ENCODE measurements at places on chromosomes 5 and 9.

- DNase-seq = no peak
Observed at GRCh38 chr5:1544294-1544961, 20.7 kb upstream of the LPCAT1 start.

GRCh38 chr5:21398511-21398910 lies 1410.5 kb upstream of the CDH18 start:
- DNase-seq = no peak

GRCh38 chr5:175696139-175696854 lies 38.4 kb downstream of the HRH2 start:
- DNase-seq = peak; percentile 55

- DNase-seq = peak; percentile 77
Observed at GRCh38 chr5:138352722-138353559, 456 bp downstream of the KDM3B start.

GRCh38 chr9:7363777-7364477 lies 435.7 kb downstream of the DMAC1 start:
- no peak for DNase-seq

GRCh38 chr9:130078547-130078946 lies 24.8 kb downstream of the GPR107 start:
- no peak for DNase-seq

GRCh38 chr9:80028501-80028900 lies 456.7 kb downstream of the TLE4 start:
- DNase-seq = no peak

DNA sequence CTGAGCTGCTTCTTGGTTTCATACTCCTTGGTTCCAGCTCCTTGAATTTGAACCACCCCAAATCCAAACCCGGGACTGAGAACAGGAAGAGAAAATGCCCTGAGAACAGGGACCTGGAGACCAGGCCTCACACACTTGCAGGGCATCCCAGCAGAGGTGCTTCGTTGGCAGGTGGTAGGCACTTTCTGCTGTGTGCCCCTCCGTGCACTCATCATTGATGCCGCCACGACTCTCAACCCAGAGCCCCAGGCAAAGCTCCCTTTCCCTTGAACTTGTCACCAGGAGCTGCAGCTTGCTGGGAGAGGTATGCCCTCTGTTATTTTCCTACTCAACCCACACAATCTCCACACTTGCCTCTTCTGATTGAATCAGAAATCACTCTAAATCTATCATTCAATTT lies 217.8 kb upstream of the IRX1 start:
- DNase-seq = no peak

DNA sequence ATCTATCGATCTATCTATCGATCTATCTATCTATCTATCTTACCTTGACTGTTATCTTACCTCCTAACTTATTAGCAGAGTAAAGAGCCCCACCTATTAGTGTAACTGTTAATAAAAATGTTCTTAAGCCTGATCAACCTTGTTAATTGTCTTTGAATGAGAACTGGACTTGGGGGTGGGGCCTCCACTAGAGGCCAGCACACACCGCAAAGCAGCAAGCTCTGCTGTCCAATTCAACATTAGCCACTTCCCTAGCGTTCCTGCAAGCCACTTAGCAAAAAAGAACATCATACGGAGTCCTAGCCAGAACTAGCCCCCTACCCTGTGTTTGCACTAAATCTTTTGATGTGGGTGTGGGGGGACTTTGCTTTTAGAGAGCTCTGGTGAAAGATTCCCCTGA lies 515.8 kb downstream of the KDM4C start:
- no peak for DNase-seq

GRCh38 chr5:74122979-74123590 lies 497.1 kb downstream of the ARHGEF28 start:
- no peak for DNase-seq

GRCh38 chr5:134131165-134131564 lies 16.7 kb downstream of the TCF7 start:
- no peak for DNase-seq

DNA sequence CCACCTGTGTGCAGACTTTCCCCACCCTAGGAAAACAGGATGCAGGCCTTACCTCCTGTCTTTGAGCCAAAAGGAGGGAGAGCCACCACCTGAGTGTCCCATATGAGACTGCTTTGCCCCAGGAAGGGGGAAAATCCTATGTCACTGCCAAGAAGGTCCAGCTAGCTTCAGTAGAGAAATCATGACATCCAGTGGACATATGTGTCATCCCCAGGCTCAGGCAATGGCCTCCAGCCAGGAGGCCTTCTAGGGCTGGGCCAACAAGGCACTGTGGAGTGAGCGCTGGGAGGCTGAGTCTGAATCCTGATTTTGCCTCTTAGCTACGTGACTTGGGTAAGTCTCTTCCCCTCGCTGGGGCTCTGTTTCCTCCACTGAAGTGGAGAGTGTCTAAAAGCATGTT lies 60.2 kb downstream of the SMIM23 start:
- DNase-seq = no peak

GRCh38 chr5:179345433-179346321 lies at the start of gene ADAMTS2:
Gene ADAMTS2, minus strand, starts transcription at chr5:179345461. Its CDS starts 133 bp downstream, at chr5:179345328.
- DNase-seq = no peak

DNA sequence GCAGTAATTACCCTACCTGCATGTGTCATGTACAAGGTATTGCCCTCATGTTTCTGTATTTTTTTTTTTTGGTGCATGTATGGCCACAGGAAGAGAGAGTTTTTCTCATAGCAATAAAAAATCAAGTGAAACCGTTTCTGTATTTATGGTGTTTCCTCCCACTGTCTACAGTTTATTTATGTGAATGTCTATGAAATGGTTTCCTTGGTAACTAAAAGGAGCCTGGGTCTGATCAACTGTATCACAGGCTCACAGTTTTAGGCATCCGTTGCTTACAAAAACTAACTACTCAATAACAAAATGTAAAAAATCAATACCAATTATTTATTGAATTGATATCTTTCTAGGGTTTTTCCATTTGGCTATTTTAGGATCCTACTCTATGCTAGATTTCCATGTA lies 464.4 kb downstream of the TAF11L14 start:
- DNase-seq = no peak

DNA sequence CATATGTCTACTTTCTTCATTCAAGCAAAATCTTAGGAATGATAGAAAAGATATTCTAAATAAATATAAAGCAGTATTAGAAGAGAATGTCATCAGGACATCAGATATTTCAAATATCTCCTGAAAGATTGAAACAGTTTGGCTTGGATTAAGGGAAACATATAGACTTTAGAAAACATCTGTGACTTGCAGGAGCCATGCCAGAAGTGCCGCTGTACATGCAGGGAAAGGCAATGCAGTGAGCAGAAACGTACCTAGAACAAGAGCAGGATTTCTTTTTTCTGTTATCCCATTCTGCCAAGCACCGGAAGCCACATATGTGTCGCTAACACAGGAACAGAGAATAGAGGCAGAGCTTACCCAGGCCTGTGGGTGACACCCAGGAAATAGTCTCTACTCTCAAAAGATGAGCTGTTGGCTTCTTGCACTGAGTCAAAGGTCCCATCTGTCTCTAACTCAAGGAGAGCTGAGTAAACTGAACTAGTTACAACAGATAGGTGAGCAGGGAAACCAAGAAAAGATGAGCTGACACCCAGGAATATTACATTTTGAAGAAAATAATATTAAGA lies 5.8 kb downstream of the ADAMTS19 start:
- DNase-seq = no peak

DNA sequence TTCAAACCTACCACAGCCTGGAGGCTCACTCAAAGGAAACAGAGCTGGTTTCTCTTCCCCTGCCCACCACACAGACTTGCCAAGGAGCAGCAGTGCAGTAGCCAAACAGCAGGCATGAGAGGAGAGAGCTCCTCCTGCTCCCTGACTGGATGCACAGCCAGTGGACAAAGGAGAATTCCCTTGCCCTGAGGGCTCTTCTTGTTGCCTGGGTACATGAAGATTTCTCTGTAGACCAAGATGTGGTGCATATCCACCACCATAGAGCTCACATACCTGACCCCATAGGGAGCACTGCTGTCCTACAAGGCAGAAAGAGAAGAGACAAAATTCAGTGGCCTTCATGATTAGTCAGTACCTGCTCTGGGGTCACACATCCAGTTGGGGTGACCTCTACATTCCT lies 56.3 kb upstream of the SPATA31E1 start:
- no peak for DNase-seq

- no peak for DNase-seq
Observed at GRCh38 chr9:105205787-105206495, 38.5 kb upstream of the SLC44A1 start.

DNA sequence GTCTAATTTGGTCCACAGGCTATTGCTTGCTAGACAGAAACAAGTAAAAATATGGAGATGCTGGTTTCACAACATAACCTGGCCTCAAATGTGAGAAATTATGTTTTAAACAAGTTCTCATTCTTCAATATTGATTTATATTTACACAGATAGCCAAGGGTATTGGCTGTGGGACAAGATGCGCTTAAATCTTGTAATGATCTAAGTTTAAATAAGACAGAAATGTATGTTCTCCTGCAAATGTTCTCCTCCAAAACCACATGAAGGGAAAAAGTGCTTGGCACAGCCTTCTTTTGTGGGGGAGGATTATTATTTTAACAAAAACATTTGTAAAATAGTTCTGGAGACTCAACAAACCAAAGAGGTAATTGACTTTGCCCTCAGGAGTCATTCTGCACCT lies 356.0 kb downstream of the DMAC1 start:
- no peak for DNase-seq

DNA sequence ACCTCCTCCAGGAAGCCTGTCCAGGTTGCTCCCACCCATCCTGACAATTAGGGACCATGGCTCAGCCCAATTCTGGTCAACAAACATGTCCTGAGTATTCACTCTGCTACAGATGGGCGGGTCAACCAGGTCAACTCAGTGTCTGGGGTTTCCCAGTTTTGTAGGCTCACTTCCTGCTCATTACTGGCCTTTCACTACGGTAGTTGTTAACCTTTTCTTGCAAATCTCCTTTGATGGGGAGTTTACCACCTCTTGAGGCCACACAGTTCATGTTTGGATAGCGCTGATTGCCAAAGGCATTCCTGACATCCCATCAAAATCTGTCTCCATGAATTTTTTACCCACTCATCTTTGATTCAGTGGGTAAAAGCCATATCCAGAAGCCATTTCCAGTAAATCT lies 13.8 kb downstream of the TMEM8B start:
- no peak for DNase-seq

- DNase-seq = no peak
Observed at GRCh38 chr5:61969347-61969746, 336.7 kb upstream of the KIF2A start.

GRCh38 chr9:7185612-7186011 lies 427.8 kb downstream of the KDM4C start:
- no peak for DNase-seq

DNA sequence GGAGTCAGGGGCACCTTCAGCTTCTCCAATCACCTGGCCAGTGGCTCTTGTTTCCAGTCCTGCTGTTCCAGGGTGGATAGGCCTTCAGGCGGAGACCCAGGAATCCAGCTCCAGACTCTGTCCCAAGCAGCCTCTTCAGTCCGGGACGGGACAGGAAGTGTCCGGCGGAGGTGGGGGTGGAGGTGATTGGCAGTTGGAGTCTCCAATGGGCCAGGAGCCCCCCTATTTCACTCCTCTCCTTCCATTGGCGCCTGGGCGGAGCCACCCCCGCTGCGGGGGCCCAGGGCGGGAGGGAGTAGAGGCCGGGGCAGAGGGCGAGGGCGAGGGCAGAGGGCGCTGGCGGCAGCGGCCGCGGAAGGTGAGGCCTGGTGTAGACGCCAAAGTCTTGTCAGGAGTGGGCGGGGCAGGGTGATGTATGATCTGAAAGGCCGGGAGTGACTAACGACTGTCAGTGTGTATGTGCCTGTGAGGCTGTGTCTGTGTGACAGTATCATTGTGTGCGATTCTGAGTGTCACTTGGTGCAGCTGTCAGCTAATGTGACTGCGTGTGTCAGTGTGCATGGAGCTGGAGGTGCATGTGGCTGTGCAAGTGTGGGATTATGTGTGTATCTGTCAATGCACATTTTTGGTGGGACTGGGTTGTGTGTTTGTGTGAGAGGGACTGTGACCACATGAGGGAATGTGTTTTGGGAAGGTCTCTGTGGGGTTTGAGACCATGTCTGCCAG lies at the start of gene IL11RA:
Gene IL11RA (plus strand): TSS at position 310 of the 726 bp plus-strand sequence. CDS start 3,033 bp downstream, outside the sequence.
- peak; percentile 13 for DNase-seq

DNA sequence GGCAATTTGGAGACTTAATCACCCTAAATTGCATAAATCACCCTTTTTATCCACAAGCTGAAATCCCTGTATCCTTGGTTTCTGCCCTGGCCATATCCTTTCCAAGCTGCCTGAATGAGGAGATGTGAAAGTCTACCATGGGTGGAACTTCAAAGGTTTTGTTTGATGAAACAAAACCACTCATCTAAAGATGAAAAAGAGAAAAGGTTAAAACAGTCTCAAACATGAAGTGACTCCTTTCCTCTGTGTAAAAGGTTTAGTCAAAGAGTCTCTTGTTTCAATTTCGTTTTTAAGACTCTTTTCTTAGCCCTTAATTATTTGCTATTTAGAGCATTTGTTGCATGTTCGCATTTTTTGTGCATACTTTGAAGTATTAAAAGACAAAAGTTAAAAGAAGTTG lies 11.2 kb downstream of the SLC45A2 start:
- DNase-seq = no peak

- no peak for DNase-seq
Observed at GRCh38 chr5:145347026-145347616, 488.0 kb downstream of the PRELID2 start.

GRCh38 chr9:78273761-78274160 lies 23.2 kb upstream of the PSAT1 start:
- no peak for DNase-seq

GRCh38 chr5:5453131-5453530 lies 30.7 kb downstream of the ICE1 start:
- DNase-seq = no peak

- no peak for DNase-seq
Observed at GRCh38 chr5:152838241-152838786, 433.2 kb upstream of the NMUR2 start.
